ENCODE measurements at places on chromosomes 12 and 14.

DNA sequence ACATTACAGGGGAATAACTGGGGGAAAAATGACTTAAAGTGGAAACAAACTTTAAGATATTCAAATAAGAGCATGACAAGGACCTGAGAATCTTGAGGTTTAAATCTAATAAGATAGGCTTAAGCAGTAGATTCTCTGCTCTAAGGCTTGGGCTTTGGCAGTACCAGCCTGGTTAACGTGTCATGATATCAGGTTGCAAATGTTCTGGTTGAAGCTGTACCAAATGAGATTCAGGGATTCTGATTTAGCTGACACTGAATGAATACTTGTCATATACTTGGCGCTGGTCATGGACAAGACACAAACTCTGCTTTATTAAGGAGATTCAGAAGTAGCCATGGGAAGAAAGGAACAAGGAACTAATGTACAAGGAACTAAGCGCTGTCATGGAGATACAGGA lies 6.1 kb downstream of the TCP11L2 start:
- no peak for DNase-seq

DNA sequence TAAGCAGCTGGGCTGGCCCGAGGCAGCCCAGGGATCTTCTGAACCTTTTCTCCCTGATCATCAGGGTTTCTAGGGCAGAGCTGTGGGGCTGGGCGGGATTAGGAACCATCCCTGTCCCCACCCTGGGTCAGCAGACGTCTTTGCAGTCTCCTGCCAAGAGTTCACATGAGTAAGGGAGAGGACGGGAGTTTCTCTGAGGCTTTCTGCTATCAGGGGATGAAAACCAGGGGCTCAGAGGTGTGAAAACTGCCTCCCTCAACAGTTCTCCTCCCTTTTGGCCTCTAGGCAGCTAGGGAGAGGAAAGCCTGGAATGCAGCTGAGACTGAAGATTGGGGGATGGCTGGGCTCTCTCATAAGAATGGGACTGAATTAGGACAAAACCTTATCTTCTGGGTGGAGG lies 7.9 kb downstream of the ZNF385A start:
- no peak for DNase-seq

GRCh38 chr12:79687711-79688260 lies 3.0 kb downstream of the PAWR start:
- no peak for DNase-seq

DNA sequence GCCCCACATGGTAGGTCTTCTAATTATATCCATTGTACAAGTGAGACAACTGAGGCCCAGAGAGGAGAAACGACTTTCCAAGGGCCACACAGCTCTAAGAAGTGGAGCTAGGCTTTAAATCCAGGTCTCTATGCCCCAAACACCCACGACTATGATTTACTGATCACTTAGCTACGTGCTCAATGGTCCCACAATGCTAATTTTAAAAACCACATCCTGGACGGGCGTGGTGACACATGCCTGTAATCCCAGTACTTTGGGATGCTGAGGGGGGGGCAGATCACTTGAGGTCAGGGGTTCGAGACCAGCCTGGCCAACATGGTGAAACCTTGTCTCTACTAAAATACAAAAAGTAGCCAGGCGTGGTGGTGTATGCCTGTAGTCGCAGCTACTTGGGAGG lies 8.4 kb upstream of the MLEC start:
- no peak for DNase-seq

- no peak for DNase-seq
Measured at GRCh38 chr12:82758749-82759330, 72.1 kb downstream of the TMTC2 start.

DNA sequence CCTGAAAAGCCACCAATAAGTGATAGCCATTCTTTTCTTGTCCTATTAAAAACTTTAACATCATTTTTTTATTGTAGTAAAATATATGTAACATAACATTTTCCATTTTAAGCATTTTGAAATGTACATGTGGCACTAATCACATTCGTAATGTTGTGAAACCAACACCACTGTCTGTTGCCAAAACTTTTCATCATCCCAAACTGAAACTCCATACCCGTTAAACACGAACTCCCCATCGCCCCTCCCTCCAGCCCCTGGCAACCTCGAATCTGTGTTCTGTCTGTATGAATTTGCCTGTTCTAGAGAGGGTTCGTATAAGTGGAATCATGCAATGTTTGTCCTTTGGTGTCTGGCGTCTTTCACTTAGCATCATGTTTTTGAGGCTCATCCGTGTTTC lies 75.9 kb downstream of the CCDC92 start:
- DNase-seq, result no peak

DNA sequence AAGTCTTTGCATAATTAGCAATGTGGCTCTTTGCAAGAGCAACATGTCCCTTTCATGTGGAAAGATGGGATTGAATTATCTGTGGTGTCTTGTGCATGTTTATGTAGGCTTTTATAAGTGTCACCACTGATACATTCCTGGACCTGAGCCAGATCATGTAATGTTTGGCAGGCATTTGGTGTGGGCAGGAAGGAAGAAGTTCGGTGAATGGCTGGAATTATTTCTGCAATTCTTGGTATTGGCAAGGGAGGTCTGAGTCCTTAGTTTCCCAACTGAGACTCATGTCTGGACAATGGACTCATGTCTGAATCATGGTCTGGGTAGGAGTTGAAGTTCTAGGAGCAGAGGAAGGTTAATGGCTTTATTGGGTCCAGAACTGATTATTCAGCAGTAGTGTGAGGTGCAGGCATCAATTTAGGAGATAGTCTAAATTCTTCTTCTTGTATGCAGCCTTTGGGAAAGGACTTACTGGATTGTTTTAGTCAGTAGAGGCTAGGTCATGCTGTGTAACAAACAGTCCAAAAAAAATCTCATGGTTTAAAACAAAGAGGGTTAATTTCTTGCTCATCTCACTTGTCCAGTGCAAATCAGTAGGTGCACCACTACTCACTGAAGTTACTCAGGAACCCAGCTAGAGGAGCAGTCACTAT lies 186.5 kb upstream of the LHX5 start:
- DNase-seq, result no peak

DNA sequence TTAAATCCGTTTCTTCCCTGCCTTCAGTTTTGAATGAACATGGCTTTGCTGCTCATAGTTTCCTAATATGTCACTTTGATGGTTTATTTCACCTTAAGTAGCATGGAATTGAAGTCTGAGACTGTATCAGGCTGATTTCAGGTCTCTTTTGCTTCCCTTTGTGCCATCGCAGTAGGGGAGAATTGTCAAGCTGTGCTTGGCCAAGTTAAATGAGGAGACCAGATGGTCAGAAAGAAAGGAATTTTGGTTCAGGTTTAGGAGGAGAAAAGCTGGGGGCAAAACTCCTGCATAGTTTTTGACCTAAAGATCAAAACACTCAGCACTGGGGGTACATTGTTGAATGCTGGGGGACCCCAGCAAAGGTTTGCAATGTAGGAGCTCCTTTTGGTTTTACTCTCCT lies 398.4 kb downstream of the NUAK1 start:
- no peak for DNase-seq

- DNase-seq, result no peak
Measured at GRCh38 chr14:66072190-66073084, 413.7 kb upstream of the CCDC196 start.

GRCh38 chr14:69086537-69086936 lies 66.4 kb downstream of the DCAF5 start:
- DNase-seq, result no peak

DNA sequence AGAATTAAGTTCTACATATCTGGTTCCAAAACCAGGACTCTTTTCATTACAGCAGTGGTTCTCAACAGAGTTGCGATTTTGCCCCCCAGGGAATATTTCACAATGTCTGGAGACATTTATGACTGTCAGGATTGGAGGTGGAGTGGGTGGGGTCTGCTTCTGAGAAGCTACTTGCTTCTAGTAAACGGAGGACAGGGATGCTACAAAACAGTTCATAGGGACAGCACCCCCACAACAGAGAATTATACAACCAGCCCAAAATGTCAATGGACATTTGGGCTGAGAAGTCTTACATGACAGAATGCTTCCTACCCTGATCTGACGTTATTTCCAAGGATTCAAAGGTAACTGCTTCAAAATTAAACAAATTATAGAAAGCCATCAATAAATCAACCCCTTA lies 739 bp upstream of the SPATA7 start:
- DNase-seq, result no peak

Data from esophagus squamous epithelium (tissue), 5 donors.